ENCODE measurements at places on chromosomes 3 and 15. TPM values are rescaled to one million over a fixed set of nuclear protein-coding genes. Genes with fewer than 3 reads are reported as not detected.

The GRM2 gene
- total RNA-seq, result not detected

The RAB6B gene
- 1.5 TPM for total RNA-seq

The GOLGA6A gene
- total RNA-seq, result not detected

The TAGLN3 gene
- not detected for total RNA-seq

The GABRR3 gene
- not detected for total RNA-seq

The DUOX2 gene
- total RNA-seq, result 0.04 TPM

The ITIH1 gene
- not detected for total RNA-seq

The MME gene
- 8.4 TPM for total RNA-seq

The DNAJA4 gene
- total RNA-seq, result not detected

The WDR76 gene
- 41.4 TPM for total RNA-seq

The PPARG gene
- total RNA-seq, result 34.7 TPM

The GOLGA8J gene
- not detected for total RNA-seq

The SLC12A1 gene
- not detected for total RNA-seq

The TIPIN gene
- 24.3 TPM for total RNA-seq

The GOLGA8T gene
- total RNA-seq, result not detected

The RASL12 gene
- total RNA-seq, result 0.04 TPM

The TRIM71 gene
- not detected for total RNA-seq

The SLC22A13 gene
- total RNA-seq, result not detected

The ADPRH gene
- not detected for total RNA-seq

The SLC28A2 gene
- total RNA-seq, result not detected

The GOLGA6L4 gene
- not detected for total RNA-seq

The INKA1 gene
- total RNA-seq, result 2.1 TPM

The CEP63 gene
- 21.3 TPM for total RNA-seq

The ANKUB1 gene
- not detected for total RNA-seq

The LPCAT4 gene
- 7.4 TPM for total RNA-seq

The PATL2 gene
- 0.12 TPM for total RNA-seq

The POU1F1 gene
- total RNA-seq, result not detected

The EAF2 gene
- total RNA-seq, result 4.3 TPM

The ZDHHC23 gene
- total RNA-seq, result 5.1 TPM

The WDR72 gene
- total RNA-seq, result 11.5 TPM

The PAK6 gene
- not detected for total RNA-seq

The ANKRD63 gene
- total RNA-seq, result 0.37 TPM

The CCDC39 gene
- not detected for total RNA-seq

The CCDC33 gene
- 2.8 TPM for total RNA-seq

The SOX2 gene
- total RNA-seq, result 4.3 TPM

The UPK1B gene
- not detected for total RNA-seq

The GREM1 gene
- total RNA-seq, result not detected

The PIGBOS1 gene
- total RNA-seq, result 12.9 TPM

The PLSCR2 gene
- total RNA-seq, result not detected

The OIP5 gene
- 40.1 TPM for total RNA-seq

The VPS33B gene
- 7.5 TPM for total RNA-seq

The SEMA5B gene
- total RNA-seq, result not detected

The PEAK1 gene
- total RNA-seq, result 2.6 TPM

The MST1R gene
- total RNA-seq, result 0.21 TPM

The PRSS50 gene
- not detected for total RNA-seq

The CNTN3 gene
- 0.06 TPM for total RNA-seq

The AGTR1 gene
- total RNA-seq, result 0.53 TPM

The TUSC7 gene
- not detected for total RNA-seq

The FBXW12 gene
- total RNA-seq, result not detected

The OSBPL10 gene
- 8.3 TPM for total RNA-seq

The PCLAF gene
- 274 TPM for total RNA-seq

The ACAN gene
- not detected for total RNA-seq

The LMAN1L gene
- not detected for total RNA-seq

The SLC9C1 gene
- total RNA-seq, result not detected

The TTLL13 gene
- 0.06 TPM for total RNA-seq

The IQCF5 gene
- not detected for total RNA-seq

The STARD9 gene
- total RNA-seq, result 0.70 TPM

Data from H4 (cell line).